ENCODE measurements at places on chromosomes 1 and 21. TPM values are rescaled to one million over a fixed set of nuclear protein-coding genes. Genes with fewer than 3 reads are reported as not detected.

HORMAD1 gene
- total RNA-seq = 0.57 TPM

SUSD4 gene
- 4.6 TPM for total RNA-seq

MAPKAPK2 gene
- total RNA-seq = 36.4 TPM

FNDC10 gene
- 0.24 TPM for total RNA-seq

DMRTA2 gene
- 0.14 TPM for total RNA-seq

GBP1 gene
- total RNA-seq = 44.1 TPM

DNA sequence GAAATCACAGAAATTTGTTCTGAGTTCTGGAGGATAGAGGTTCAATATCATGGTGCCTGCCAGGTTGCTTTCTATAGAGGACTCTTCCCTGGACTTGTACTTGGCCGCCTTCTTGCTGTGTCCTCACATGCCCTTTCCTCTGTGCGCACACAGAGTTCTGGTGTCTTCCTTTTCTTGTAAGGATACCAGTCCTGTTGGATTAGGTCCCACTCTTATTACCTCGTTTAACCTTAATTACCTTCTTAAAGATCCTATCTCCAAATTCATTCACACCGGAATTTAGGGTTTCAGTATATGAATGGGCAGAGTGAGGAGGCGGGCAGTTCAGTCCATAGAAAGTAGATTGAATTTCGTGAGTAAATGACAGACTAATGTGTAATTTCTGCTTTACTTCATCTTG, 413.9 kb downstream of the NCAM2 start:
- DNase-seq = no peak

DNA sequence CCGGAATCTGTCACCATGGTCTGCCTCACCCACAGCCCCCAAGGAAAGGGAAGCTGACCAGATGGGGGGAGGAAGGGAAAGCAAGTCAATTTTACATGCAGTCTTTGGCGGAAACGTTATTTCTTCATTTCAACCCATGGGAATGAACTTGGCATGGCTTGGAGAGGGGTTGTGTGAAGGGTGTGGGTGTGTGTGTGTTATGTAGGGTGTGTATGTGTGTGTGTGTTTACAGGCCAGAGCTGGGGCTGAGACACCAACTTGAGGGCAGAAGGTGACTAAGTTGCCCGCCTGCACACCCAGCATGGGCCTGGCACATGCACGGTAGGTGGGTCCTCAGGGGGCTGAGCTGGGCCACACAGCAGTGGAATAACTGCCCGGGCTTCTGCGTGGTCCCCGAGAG, 65.2 kb downstream of the MRPL37 start:
- no peak for DNase-seq

GRCh38 chr1:234624724-234625117, 14.7 kb upstream of the IRF2BP2 start:
- DNase-seq = no peak
